D341Med (cell line): ENCODE measurements at places on chromosomes 2 and 18.

DNA sequence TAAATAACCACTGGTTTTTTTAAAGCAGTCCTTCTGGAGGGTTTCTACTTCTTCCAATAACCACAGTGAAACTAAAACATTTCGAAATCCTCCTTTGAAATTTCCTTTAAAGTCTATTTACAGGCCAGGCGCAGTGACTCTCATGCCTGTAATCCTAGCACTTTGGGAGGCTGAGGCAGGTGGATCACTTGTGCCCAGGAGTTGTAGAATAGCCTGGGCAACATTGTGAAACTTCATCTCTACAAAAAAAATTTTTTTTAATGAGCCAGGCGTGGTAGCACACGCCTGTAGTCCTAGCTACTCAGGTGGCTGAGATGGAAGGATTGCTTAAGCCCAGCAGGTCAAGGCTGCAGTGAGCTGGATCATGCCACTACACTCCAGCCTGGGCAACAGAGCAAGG, 15.2 kb downstream of the KIDINS220 start:
- no peak for DNase-seq

- DNase-seq: no peak
Observed at GRCh38 chr2:173997269-173997668, 32.1 kb upstream of the SP3 start.

DNA sequence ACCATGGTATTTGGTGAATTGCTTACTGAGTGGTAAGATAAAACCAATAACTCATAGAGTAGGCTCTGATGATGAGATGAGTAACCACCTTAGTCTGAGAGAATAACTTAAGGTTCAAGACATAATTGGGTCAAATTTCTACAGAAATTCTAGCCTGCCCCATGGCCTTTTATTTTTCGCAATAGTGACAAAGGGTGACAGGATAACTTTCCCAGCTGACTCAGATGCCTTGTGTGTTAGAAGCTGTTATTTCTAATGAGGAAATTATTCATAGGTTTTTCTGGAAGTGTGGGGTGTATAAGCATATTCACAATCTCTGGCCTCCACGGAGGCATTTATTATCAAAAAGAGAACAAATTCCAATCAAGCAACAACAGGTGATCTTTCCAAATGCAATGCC, 159.0 kb downstream of the NUP35 start:
- no peak for DNase-seq

- DNase-seq: no peak
Observed at GRCh38 chr2:10438688-10439087, 9.4 kb downstream of the ODC1 start.

GRCh38 chr2:70941701-70942100, 6.0 kb downstream of the ATP6V1B1 start:
- DNase-seq: no peak

- DNase-seq: no peak
Observed at GRCh38 chr18:11857177-11857887, 6.1 kb downstream of the CHMP1B start.

DNA sequence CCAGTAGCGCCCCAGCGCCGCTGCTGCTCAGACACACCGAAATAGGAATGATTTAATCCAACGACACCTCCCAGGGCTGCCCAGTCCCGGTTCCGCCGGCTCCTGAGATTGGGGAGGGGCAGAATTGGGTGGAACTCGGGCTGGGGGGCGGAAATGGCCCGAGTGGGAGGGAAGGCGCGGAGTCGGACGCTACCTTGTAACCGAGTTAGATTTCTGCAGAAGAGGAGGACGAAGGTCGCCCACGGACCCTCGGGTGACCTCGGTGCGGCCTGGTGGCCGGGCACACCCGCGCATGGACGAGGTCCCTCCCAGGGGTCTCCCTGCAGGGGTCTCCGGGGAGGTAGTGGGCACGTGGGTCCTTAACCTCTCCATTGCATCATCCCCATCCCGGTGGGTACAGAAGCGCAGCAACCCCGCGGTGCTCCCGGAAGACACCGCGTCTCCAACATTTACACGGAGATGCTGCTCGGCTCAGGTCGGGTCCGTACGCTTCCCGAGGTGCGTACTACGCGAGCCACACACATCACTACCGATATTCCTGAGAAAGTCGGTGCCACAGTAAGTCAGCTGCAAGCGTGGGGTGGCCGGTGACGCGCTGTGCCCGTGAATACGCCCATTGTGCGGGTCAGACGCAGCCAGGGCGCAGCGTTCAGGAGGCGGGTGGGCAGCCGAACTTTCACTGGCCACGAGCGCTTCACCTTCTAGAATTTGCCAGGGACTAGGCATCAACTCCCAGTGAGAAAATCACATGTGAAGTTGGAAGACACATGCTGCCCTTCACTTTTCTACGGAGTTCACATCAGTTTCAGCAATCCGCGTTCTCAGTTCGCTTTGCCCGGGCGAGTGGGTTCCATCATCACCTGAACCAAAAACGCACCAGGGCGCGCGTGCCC, 3.0 kb downstream of the ZNF516 start:
- DNase-seq: peak; percentile 59

DNA sequence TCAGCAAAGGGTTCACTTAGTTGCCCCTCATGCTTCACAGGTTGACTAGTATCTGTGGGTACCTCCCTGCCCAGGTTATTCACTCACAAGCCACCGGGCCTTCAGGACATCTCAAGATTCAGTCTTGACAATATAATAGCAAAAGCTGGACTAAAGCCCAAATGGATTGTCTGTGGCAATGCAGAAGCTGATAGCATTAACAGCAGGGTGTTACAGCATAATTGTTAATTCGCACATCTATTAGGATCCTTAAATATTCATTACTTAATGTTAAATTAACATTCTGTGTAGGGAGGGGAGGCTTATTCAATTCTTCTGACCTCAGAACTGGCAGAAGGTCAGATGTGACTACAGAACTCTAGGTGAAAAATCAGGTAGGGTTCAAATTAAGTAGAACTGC, 20.2 kb upstream of the GTF2A1L start:
- DNase-seq: peak; percentile 30

- no peak for DNase-seq
Observed at GRCh38 chr2:174633623-174633930, 36.0 kb upstream of the WIPF1 start.

- DNase-seq: no peak
Observed at GRCh38 chr2:205865056-205865455, 182.8 kb downstream of the NRP2 start.

DNA sequence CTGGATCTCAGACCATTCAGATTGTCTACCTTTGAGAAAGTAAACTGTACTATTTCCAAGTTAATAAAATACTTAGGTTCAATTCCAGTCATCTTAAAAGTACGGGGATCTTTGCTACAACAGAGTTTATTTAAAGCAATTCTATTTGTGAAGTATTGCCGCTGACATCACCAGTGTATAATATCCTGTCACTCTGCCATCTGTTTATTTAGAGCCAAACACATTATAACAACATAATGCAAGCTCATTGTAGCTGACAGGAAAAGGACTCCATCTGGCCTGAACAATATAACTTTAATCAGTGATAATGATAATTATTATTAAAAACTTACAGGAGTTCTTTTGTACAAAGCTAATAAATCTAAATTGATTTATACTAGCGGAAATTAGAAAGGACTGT, 786.8 kb downstream of the ERBB4 start:
- DNase-seq: peak; percentile 27

GRCh38 chr18:75071484-75071785, 137.5 kb downstream of the PTGR3 start:
- peak; percentile 24 for DNase-seq

DNA sequence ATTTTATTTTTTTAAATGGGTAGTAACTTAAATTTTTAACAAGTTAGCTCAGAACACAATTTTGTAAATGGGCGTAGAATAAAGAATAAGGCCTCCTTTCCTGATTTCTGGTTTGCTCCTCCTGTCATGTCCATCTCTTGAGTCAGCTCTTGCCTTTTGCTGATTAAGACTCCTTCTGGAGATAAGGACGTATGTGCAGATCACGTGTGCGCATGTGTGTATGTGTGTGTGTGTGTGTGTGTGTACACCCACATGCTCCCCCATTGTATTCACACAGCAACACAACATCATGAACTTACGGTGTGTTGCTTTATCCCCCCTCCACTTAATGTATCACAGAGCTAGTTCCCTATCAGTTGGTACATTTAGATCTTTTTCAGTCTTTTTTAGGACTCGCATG, 182.9 kb downstream of the PRKCE start:
- DNase-seq: no peak

- DNase-seq: no peak
Observed at GRCh38 chr2:44679584-44679983, 261.9 kb upstream of the SIX3 start.

GRCh38 chr2:132374961-132375360, 41.6 kb upstream of the GPR39 start:
- DNase-seq: no peak

GRCh38 chr2:222268311-222268990, 30.3 kb downstream of the PAX3 start:
- no peak for DNase-seq

DNA sequence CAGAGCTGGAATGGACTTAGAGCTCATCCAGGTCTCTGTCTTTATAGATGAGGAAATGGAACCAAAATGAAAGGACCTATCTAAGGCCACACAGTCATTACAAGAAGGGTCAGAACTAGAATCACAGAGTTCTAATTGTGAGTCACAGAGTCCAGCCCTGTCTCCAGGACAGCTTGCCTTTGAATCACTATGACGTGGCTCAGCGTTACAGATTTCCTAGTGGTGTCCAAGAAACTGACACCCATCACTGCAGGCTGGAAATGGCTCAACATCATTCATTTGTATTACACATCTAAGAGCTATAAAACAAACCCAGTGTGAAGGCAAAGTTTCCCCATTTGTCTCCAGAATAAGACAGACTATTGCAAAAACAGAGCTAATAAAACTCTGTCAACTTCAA, 164.3 kb upstream of the SIX2 start:
- DNase-seq: no peak

DNA sequence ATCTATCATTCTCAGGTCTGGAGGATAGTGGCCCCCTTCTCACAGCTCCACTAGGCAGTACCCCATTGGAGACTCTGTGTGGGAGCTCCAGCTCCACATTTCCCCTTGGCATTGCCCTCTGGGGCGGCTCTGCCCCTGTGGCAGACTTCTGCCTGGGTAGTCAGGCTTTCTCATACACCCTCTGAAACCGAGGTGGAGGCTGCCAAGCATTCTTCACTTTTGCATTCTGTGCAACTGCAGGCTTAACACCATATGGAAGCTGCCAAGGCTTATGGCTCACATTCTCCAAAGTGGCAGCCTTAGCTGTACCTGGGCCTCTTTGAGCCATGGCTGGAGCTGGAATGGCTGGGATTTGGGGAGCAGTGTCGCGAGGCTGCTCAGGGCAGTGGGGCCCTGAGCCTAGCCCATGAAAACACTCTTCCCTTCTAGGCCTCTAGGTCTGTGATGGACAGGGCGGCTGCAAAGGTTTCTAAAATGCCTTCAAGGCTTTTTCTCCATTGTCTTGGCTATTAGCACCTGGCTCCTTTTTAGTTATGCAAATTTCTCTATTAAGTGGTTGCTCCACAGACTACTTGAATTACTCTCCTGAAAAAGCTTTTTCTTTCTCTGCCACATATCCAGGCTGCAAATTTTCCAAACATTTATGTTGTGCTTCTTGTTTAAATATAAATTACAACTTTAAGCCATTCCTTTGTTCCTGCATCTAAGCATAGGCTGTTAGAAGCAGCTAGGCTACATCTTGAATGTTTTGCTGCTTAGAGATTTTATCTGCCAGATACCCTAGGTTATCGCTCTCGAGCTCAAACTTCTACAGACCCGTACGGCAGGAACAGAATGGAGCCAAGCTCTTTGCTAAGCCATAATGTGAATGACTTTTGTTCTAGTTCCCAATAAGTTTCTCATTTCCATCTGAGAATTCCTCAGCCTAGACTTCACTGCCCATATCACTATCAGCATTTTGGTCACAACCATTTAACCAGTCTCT, 206.5 kb downstream of the CPS1 start:
- DNase-seq: no peak

DNA sequence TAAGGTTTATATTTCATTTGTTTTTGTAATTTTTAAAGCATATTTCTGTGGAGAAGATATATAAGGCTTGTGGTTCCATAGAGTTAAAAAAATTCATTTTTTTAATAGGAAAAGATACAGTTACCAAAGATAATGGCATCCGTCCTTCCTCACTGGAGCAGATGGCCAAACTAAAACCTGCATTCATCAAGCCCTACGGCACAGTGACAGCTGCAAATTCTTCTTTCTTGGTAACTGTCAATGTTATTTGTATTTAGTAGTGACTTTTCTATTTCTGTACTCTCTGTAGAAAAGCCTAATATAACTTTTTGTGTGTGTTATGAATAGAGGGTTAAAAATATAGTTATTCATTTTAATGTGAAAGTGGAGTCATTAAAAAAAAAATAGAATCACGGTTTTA, 35.1 kb downstream of the HADHB start:
- DNase-seq: no peak

GRCh38 chr18:5630057-5630899, 86.5 kb upstream of the EPB41L3 start:
- DNase-seq: peak; percentile 96

DNA sequence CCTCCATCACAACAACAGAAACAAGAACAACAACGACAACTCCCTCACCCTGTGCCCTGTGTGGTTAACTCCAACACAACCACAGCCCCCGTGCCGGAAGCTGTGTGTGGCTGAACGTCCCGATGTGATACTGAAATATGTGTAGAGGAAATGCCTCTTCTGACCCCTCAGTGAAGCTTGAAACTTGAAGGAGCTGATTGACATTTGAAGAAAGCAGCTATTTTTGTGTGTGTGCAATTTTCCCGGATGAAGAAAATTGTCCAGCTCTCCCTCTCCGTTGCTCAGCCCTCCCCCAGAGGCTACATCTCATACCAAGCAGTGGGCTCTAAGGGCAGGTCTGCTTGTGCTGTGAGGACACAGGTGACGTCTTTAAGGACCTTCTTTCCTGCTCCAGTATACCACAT, 173.8 kb downstream of the ICOS start:
- no peak for DNase-seq

DNA sequence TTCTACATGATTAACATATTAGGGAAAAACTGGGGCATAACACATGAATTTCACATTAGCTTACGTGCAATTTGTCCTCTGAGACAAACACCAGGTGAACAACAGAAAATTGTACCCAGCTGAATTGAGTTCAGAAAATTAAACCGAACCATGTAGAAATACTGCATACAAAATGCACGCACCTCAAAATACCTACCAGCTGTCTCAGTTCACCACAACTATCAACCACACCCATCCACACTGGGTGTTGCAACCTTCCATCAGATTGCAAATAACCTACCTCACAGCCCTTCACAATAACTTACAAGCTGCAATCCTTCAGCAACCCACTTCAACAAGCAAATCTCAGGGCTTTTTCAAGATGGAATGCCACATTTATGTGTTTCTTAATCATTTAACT, 55.9 kb downstream of the UNC50 start:
- no peak for DNase-seq

GRCh38 chr18:26317398-26317797, 91.2 kb downstream of the TAF4B start:
- no peak for DNase-seq

DNA sequence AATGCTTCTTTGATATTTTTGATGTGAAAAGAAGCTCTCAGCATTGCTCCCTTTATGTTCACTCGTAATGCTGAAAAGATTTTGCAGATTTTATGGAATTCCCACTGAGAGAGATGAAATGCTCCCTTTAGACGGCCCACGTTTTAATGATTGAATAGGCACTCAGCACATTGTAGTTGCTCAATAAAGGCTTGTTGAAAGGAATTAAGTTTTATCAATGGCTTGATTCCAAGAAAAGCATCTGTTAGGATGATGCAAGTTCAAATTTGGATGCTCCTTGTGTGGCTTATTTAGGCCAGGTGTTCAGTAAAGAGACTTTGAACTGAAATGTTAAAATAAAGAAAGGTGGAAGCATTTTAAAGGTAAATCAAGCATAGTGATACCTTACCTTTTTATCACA, 725.1 kb downstream of the EPHA4 start:
- no peak for DNase-seq

- no peak for DNase-seq
Observed at GRCh38 chr2:120892967-120893667, 157.4 kb downstream of the GLI2 start.
